Cerebellum (tissue), 4 donors: ENCODE measurements at places on chromosomes 1 and 21. TPM values are rescaled to one million over a fixed set of nuclear protein-coding genes. Genes with fewer than 3 reads are reported as not detected.
A peak's percentile ranks its signal among the peaks of the same experiment; 100 is the strongest.

Gene DHRS3
- total RNA-seq: 23.6 TPM

Gene SLC2A5
- total RNA-seq: 1.2 TPM

Gene HAPLN2
- 1.3 TPM for total RNA-seq

Gene GBP7
- total RNA-seq: not detected

Gene NBPF10
- total RNA-seq: 2.9 TPM

Gene NOTCH2
- 76.1 TPM for total RNA-seq

Gene DMBX1
- total RNA-seq: 0.82 TPM

GRCh38 chr1:17189632-17189990 is 15.3 kb upstream of the PADI1 start:
- DNase-seq: no peak

DNA sequence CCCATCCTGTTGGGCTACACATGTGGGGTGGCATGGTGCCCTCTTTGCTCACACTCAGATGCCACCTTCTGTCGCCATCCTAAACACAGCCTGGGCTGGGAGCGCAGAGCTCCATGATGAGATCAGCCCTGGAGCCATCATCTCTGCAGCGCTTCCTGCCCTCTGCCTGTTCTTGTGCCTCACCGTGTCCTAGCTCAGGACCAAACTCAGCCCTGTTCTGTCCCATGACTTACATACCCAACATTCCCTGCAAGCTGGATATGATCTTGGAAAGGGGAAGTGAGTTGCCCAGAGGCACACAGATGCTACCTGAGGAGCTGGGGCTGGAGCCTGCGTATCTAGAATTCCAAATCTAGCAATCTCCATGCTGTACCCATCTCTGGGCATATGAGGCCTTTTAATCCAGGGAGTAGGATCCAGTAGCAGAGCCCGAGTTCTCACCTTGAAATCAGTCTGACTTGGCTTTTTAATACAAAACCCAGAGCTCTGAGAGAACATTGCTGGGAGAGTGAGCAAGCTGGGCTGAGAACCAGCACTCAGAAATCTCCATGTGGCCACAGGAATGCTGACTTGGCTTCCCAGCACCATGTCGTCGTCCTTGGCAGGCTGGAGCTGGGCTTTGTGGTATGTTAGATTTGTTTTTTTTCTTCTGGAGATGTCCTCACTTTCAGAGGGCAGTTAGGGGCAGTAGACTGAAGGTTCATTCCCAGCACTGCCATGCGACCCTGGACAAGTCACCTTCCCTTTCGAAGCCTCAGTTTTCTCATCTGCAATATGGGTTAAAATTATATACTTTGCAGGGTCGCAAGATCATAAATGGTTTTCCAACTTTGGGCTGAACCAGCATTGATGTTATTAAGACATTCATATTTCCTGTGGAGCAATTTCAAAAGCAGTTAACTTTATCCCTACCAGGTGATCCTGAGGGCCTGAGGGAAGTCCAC is 2.6 kb downstream of the ALPL start:
- no peak for DNase-seq

DNA sequence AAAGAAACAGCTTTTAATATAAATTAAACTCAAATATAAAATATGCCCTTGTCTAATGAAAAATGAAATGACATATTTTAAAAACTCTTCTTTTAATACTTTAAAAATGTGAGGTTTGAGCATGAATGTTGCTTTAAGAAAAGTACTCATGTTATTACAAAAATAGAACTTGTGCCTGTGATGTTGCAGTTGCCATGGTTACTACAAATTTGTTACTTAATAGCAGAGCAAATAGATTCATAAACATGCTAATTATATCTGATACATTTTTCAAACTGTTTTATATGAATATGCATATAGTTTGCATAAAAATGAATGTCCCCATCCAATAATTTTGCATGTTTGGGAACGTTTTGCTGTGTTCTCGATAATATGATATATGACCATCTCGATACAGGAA is 152.3 kb upstream of the DPYD start:
- DNase-seq: no peak

DNA sequence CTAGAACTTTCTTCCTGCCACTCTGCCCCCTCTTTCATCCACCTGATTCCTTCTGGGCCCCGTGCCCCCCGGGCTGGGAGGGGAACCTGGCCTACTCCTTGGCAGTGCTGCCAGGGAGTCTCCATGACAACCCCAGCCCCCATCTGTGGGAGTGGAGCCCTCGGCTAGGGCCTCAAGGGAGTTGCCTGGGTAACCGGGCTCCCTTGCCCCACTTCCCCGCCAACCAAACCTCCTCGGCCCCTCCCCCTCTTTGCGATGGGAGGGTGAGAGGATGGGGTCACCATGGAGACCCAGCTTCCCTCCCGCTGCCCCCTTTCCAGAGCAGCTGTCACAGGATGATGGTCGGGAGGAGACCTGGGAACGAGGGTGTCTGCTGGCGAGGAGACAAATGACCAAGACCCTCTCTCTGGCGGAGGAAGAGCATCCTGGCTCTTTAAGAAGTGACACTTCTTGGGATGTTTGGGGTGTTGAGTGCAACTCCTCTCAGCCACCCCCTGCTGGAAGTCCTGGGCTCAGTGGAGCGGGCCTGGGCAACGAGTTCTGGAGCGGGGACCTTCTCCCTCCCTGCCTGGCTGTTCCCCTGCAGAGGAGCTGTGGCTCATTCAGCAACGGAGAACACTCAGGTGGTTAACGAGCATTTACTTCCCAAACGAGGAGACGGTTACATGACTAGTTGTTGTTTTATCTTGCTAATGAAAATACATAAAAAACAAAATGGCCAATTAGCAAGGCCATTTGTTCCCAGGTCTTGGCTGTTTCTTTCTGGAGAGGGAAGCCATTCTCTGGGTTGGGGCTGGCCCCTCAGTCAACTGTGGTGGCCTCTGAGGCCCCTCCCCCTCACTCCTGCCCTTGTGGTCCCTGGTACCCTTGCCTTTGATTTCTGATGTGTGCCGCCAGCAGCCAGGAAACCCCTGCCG is 82.8 kb downstream of the UBIAD1 start:
- DNase-seq: peak; percentile 38

DNA sequence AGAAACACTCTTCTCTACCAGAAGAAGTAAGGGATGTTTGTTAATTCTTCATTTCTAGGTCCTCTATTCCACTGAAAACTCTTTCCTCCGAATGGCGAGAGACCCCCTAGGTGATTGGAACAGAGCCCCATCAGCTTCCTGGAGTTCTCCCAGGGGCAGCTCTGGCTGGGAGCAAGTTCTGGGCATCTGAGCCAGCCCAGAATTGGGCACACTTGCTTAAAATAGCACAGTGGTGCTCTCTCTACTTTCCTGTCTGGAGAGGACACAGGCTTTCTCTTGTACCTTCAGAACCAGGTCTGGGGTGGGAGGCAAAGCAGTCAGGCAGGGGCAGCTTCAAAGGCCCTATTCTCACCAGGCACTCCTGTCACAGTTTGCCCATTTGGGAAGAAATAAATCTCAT is 83.2 kb upstream of the CNTN2 start:
- no peak for DNase-seq

- DNase-seq: no peak
These were observed 42.9 kb downstream of the RCAN1 start for GRCh38 chr21:34571994-34572393.

- peak; percentile 79 for DNase-seq
These were observed at the start of gene PTBP2 for GRCh38 chr1:96721416-96722160. Gene PTBP2, plus strand, starts transcription at chr1:96721784. Its CDS starts 81 bp downstream, at chr1:96721865.

GRCh38 chr1:86541859-86542258 is 5.0 kb upstream of the CLCA4 start:
- no peak for DNase-seq

DNA sequence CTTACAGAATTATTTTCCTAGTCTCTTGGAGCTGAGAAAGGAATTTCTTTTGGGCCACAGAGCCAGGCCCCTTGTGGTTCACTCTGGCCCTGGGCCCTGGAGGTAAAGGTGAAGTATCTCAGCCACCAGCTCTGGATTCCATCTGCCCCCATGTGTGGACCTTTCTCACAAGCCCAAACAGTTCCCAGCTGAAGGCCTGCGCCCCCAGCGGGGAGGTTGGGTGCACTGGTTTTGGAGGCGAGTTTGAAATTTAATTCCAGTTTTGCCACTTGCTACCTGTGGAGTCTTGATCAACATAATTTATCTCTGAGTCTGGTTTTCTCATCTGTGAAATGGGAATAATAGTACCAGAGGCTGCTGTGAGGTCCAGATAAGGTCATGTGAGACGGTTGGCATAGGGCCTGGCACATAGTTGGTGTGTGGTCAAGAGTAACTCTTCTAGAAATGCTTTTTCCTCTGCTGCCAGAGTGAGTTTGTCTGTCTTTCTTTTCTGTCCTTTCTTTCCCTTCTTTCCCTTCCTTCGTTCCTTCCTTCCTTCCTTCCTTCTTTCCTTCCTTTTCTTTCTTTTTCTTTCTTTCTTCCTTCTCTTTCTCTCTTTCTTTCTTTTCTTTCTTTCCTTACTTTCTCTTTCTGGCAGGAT is 6.1 kb downstream of the AGTRAP start:
- no peak for DNase-seq

GRCh38 chr21:27734146-27734545 is 767.3 kb upstream of the ADAMTS5 start:
- DNase-seq: no peak
